ENCODE measurements at places on chromosomes 6 and 20.

DNA sequence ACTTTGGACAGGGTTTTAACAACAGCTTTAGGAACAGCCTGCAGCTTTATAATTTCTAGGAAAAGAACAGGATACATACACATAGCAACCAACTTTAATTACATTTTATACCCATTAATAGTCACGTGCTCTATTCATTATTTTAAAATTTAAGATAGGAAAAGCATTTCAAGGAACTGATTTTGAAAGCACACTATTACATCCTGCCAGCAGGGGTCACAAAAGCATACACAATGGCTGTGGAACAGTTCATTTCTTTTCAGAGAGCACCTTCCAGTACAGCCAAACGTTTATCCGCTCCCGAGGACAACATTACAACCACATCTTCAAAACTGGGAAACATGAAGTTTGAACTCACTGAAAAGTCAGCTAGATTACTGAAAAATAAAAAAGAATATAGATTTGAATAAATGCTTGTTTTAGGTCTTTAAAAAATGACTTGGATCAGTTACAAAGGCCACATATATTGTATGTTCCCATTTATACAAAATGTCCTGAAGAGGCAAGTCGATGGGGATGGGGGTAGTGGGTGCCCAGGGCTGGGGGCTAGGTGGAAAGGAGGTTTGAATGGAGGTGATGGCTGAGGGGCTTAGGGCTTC, 104.6 kb upstream of the EXOC2 start:
- DNase-seq, result no peak

- DNase-seq, result no peak
Measured at GRCh38 chr6:27076116-27076515, 171.4 kb upstream of the PRSS16 start.

GRCh38 chr20:43925801-43926200, 11.1 kb downstream of the TOX2 start:
- DNase-seq, result peak; percentile 77

DNA sequence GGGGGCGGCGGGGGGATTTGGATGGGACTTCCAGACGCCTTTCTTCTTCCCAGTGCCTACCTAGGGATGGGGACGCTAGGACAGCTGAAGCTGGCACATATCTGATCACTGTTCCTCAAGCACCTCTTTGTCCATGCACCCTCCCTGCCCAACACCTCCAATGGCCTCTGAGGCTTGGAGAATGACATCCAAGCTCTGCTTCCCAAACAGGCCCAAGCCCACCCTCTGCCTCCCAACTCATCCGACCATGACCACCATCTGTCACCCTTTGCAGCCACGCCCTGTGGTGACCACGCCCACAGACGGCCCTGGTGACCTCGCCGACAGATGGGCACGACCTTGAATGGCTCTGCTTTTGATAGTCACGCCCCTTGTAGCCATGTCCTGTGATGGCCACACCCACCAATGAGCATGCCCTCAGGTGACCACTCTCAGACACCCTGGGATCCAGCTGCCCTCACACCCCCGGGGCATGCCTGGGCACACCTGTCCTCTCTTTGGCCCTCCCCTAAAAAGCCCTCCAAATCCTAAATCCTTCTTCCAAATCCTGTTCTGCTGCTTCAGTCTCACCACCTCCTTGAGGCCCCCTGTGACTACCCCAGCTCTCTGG, 51.0 kb downstream of the SSR1 start:
- no peak for DNase-seq

DNA sequence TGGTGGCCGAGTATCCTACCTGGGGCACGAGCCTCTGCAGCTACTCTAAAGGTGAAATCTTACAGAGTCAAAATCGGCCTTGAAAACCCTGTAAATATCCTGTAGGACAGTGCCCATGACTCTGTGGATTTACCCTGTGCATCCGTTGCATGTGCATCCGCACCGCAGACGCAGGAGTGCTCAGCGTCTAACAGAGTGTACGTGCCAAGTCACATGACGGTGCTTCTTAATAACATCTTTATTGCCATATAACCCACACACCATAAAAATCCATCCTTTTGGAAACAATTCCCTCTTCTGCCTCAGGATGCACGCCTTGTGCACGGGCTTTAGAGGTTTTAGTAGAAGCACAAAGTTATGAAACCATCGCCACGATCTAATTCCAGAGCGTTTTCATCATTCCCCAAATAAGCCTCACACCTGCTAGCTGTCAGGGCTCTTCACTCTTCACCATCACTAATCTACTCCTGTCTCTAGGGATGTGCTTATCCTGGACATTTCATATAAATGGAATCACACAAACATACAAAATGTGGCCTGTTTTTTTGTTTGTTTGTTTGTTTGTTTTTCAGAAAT, 384.5 kb upstream of the SULF2 start:
- no peak for DNase-seq

- no peak for DNase-seq
Measured at GRCh38 chr6:137832110-137832509, 34.9 kb upstream of the TNFAIP3 start.

GRCh38 chr20:3631534-3631933, 31.7 kb downstream of the GFRA4 start:
- DNase-seq, result no peak

- no peak for DNase-seq
Measured at GRCh38 chr6:122838060-122838780, 49.2 kb downstream of the SMPDL3A start.

DNA sequence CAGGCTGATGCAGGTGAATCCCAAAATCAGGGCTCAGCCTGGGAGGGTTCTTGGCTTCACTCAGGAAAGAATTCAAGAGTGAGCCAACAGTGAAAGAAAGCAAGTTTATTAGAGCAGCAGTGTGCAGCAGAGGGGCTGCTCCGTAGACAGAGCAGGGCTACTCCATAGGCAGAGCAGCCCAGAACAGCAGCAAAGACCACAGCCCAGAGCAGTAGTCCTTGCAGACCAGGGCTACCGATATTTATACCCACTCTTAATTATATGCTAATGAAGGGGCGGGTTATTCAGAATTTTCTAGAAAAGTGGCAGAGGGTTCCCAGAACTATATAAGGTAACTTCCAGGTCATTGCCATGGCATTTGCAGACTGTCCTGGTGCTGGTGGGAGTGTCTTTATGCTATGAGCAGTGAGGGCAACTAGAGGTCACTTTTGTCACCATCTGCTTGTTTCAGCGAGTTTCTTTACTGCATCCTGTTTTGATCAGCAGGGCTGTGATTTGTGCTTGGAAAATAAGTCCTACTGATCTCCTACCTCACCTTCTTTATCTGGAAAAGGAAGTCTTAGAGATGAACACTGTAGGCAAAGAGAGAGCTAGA, 39.8 kb upstream of the PTPN1 start:
- no peak for DNase-seq

DNA sequence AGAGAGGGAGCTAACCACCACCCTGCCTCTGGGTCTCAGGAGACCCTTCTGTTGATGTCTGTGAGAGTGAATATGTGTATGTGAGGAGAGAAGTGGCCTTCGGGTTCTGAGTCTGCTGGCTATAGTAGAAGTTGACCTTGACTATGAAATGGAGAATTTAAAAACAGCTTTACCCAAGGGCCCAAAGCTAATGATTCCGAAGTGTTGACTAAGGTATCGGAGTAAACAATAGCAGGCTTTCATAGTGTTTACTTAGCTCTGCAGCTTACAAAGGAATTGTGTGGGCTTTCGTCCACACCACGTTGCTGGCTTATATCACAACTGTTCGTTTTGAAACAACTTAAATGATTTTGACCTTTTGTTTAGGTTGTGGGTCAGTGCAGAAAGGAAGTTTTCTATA, 126.5 kb upstream of the JAG1 start:
- DNase-seq, result no peak

DNA sequence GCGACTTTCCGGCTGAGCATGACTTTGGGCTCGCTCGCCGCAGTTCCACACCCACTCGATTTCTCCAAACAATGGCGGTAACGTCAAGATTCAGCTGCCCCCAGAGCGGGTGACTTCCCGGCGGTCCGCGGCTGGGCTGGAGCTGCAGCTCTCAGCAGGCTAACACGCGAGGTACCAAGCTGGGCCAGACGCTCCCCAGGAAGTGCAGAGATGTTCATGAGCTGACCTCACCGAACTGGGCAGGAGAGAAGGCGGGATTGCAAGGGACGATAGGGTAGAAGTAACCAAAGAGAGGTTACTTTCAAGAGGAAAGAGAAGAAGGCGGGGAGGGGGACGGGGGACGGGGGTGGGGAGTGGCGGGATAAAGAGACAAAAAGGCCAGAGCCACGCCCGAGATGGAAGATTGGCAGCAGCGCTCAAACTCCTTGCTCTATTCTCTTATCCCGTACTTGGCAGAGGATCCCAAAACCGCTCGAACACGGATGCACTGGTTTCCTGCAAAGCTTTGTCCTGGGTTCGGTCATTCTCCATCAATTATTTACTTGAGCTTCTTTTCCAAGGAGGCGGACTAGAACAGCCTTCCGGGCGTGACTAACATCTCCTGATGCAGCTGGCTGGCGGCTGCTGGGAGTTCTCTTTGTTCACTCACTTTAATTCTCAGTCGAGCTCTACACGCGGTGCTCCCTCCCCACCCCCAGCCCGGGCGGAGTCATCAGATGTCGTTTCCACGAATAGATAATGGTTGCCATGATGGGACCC, at the start of gene MTCL3:
Gene MTCL3, minus strand, starts transcription at position 626 of the 759 bp plus-strand sequence.
- DNase-seq, result peak; percentile 35

DNA sequence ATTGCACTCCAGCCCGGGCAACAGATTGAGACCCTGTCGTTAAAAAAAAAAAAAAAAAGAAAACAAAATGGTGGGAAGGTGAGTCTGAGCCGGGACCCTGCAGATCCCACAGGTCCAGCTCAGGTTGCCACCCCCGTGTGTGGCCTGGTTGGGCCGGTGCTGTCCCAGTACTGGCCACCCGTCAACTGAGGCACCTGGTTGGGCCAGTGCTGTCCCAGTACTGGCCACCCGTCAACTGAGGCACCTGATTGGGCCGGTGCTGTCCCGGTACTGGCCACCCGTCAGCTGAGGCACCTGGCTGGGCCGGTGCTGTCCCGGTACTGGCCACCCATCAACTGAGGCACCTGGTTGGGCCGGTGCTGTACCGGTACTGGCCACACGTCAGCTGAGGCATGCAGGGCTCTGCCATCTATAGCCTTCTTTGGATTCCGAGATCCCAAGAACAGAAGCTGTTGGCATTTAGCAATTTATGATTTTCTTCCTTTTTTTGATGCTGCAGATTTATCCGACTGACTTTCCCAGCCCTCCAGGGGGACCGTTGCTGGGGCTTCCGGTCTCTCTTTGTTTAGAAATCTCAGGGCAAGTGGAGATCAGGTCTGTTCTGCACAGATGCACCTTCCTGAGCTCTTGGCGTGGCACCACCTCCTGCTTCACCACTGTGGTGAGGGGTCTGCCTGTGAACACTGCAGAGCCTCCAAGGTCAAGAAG, 113.8 kb downstream of the SYCP2 start:
- DNase-seq, result peak; percentile 71

DNA sequence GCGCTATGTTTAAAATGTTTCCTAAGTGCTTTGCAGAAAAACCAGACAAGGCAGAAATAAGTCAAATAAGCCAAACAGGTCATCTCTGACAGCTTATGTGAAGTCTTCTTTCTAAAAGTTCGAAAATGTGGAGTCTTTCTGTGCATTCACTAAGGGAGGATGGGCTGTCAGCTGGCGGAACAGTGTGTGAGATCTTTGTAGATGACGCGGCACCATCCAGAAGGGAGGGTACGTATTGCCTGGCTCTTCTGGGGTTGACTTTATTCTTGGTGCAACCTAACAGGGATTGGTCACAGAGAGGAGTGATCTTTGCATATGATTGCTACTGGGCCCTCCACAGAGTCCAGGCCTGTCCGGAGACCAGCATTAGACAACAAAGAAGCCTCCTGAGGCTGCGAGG, 114.5 kb upstream of the EDN1 start:
- no peak for DNase-seq

DNA sequence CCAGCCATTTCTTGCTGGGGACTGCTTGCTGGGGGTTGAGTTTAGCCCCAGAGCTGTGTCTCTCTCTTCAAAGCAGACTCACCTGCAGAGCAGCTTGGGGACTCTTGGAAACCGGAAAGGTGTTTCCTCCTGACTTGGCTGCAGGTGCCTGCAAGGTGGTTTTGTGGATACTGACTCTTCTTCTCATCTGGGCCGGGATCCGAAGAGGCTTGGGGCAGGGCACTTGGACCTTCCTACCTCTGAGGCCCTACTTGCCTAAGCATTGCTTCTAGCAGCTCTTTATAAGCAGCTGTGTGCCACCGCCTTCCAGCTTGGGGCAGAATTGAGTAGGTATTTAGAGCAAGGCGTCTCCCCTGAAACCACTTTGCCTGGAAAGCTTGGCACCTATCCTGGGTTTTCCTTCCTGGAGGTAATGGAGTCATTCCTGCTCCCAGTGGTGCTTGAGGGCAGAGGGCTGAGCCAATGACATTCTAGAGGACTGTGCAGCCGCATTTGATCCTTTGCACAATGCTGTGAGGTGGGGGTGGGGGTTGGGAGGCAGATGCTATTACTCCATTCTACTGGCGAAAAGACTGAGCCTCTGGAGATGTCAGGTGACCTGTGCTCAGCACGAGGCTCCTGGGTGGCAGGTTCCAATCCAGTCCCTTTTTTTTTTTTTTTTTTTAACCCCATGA, 3.4 kb upstream of the CTSZ start:
- peak; percentile 76 for DNase-seq

- no peak for DNase-seq
Measured at GRCh38 chr6:83824831-83825230, 28.3 kb upstream of the RIPPLY2 start.

DNA sequence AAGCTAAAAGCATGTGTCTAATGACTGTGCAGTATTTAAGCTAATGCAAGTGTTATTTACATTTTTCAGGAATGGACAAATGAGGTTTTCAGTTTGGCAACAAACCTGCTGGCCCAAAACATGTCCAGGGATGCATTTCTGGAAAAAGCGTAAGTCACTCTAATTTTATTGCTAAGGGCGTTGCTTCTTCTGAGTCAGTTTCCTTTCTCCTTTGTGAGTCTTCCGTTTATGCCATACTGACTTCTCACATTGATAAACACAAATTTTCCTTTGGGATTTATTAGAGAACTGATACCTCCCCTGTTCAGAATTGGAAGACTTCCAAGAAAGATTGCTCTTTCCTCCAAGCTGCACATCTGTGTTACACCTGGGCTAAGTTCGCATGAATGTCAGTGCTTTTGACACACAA, 422.9 kb upstream of the PLCB4 start:
- DNase-seq, result no peak

DNA sequence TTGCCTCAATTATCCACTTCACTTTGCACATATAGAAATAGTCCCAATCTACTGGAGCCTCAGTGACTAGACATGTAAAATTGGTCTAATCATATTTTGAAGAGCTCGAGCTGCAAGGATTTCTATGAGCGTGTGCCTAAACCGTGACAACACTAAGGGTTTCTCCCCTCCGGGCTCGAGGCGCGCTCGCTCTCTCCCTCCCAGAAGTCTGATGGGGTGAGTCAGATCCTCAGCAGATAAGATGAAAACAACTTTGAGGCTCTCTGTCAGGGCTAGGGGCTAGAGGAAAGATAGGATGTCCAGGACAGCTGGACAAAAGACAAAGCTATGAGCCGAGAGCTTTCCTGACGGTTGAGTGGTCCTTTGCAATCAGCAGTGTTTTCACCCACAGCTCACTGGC, 16.8 kb downstream of the GNAS-AS1 start:
- no peak for DNase-seq

DNA sequence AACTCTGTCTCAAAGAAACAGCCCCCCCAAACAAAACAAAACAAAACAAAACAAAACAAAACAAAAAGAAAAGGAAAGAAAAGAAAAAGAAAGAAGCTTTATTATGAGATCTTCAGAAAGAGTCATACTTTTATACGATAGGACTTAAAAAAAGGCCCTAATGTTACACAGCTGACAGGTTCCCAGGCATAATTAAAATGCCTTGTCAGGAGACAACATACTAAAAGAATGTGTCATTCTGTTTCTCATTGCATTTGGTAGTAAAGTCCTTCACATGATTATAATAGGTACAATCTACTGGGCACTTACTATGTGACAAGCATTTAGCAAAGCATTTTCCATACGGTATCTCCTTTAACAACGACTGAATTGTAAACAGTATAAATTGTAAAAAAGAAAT, 36.4 kb upstream of the RPN2 start:
- no peak for DNase-seq
